Activated CD4-positive, CD25-positive, alpha-beta regulatory T cell (primary cell): ENCODE measurements at places on chromosomes 11 and 22.

DNA sequence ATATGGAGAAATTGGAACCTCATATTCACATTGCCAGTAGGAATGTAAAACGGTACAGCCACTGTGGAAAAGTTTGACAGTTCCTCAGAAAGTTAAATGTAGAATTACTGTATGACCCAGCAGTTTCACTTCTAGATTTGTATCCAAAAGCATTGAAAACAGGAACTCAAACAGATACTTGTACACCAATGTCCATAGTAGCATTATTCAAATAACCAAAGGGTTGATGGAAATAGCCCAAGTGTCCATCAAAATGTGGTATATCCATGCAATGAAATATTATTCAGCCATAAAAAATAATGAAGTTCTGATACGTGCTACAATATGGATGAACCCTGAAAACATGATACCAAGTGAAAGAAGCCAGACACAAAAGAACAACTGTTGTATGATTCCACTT is 17.8 kb downstream of the PRRG4 start:
- no peak for DNase-seq

DNA sequence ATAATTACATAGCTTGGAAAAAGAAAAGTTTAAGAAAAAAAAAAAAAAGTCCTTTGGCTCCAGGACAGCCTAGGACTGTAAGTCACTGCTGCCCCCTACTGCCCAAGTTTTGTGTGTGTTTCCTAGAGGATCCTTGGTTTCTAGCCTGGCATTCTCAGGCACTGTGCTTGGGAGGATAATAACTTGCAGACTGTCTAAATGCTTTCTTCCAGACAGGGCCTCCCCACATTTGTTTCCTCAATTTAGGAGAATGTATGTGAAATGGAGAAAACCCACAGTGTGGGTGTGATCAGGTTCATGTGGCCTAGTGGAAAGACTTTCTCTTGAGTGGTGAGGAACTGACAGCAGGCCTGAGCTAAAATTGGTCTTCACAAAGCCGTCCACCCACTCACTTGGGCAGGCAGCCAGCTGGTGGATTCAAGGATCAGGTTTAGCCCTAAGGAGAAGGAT is 191.0 kb downstream of the NAV2 start:
- no peak for DNase-seq

DNA sequence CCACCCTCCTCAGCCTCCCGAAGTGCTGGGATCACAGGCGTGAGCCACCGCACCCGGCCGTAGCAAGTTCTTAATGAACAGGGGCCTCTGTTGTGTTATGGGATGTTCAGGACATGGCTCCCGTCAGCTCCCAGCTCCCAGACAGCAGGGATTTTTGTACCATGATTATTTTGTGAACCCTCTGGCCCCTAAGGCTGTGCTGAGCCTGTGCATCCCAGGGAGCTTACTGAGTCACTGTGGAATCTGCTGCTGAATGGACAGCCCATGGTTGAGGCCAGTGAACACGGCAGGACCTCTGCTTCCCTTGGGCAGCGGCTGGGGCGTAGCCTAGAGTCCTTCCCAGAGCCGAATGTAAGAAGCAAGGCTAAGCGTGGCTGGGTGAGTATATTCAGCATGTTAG is 245.2 kb downstream of the NTM start:
- DNase-seq, result no peak

DNA sequence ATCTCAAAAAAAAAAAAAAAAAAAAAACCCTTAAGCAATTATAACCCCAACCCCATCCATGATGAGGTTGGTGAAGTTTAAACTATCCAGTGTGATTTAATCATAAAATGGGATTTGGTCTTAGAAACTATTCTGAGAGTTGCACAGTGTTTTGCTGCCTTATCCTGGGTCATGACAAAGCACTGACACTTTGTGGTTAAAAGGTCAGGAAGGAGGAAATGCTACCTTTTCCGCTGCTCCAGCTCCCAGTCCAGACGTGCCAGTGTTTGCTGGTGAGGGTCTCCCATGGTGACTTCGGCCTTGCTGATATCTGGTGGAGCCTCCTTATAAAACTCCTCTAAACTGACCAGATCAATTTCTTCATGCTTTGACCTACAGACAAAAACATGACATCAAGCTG is 14.5 kb downstream of the THOC5 start:
- no peak for DNase-seq

DNA sequence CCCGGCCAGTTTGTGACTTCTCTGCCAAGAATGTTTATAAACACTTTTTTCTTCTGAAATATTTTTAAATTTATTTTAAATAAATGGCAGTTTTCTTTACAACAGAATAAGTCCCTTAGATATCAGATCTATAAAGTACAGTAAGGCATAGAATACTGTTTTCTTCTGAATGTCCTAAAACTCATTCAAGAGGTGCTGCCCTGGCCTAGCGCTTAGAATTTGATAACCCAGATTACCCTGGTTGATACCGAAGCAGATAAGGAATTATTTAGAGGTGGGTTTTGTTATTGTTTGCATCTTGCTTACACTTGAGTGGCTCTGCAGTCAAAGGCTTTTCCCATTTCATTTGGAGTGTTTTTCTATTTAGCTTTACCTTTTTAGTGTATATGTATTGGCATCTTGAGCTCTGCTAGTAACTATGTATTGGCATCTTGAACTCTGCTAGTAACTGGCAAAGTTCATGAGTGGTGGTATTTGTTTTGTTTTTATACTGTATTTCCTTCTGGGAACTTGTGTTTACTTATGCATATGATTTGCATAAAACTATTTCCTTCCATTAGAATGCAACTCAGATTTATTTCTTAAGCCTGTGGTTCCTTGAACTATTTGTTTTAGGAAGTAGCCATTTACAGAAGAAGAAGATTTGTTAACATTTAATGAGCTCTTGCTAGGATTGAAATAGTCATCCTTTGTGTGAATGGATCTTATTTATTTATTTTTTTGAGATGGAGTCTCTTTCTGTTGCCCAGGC is 1.2 kb downstream of the ACAD8 start:
- no peak for DNase-seq

GRCh38 chr11:95268391-95268790 is 37.4 kb upstream of the SESN3 start:
- no peak for DNase-seq

- DNase-seq, result no peak
These were observed 15.2 kb downstream of the PRR33 start for GRCh38 chr11:1876361-1877063.

DNA sequence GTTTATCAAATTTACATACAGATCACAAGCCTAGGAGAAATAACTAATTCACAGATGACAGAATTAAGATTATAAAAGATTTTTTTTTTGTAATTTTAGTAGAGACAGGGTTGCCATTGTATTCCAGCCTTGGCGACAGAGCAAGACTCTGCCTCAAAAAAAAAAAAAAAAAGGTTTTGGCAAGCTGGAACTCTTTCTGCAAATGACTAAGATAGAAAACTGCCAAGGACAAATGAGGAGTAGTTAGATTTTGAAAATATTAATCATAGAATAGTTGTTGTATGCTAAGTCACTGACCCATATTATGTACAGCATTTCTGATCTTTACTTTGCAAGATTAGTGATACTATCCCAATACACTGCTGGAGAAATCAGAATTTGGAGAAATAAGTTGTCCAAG is 99.2 kb downstream of the C11orf65 start:
- no peak for DNase-seq

- DNase-seq, result no peak
These were observed 9.2 kb upstream of the TTLL1 start for GRCh38 chr22:43098356-43098755.

GRCh38 chr22:28582806-28583205 is 96.8 kb downstream of the TTC28 start:
- no peak for DNase-seq

GRCh38 chr11:76455331-76455730 is 10.5 kb downstream of the EMSY start:
- DNase-seq, result no peak

DNA sequence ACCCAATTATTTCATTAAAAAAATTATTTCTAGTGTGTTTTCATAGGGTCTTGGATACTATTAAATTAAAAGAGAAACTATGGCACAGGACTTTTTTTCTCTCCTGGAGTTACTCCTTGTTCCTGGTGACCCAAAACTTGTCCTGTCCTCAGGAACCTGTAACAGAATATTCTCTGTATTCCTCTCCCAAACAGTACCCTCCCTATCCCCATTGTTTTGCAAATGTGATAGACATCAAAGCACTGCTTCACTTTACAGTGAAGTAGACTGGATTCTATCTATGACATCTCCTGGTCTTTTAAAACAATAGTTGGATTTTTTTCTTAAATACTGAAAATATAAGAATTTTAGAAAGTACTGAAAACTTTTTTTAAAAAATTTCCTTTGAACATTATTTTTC is 37.2 kb downstream of the FAR1 start:
- no peak for DNase-seq

DNA sequence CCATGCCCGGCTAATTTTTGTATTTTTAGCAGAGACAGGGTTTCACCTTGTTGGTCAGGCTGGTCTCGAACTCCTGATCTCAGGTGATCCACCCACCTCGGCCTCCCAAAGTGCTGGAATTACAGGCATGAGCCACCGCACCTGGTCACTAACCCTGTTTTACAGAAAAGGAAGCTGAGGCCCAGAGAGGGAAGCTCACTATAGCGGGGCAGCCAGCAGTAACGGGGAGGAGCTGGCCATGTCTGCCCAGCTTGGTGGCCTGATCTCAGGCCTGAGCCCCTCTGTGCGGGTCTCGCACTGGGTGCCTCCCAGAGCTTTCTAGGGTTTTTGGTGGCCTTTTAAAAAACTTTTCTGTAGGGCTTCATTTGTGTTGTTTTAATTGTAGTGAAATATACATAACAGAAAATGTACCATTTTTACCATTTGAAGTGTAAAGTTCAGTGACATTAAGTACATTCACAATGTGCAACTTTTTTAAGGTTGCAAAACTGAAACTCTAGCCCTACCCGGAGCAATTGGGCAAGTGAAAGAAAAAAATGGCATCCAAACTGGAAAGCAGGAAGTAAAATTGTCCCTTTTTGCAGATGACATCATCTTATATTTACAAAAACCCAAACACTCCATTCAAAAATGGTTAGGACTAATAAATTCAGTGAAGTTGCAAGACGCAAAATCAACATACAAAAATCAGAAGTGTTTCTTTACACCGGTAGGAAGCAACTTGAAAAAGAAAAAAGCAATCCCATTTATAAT is 14.5 kb upstream of the CYTH4 start:
- no peak for DNase-seq

DNA sequence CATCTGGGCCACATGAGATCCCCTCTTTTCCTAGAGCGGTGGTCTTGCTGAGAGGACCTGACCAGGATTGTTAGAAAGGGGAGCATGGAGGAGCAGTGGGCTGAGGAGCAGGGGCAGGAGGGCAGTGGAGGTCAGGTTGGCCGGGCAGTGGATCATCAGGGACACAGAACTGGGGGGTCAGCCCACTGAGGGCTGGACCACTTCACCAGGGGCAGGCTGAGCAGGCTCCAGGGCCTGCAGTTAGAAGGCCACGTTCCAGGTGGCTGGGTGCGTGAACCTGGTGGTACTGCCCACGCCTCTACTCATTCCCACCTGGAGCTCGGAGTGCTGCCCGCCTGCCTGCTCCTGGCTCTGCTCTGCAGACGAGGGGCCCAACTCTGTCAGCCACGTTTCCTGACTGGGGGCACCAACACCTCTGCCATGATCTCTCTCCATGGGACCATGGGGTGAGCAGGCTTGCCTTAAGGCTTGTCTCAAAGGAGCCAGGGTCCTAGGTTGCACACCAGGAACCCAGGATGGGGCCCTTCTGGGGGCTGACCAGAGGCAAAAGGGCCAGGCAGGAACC is 9.7 kb downstream of the MRGPRF start:
- no peak for DNase-seq

- no peak for DNase-seq
These were observed 42.8 kb upstream of the NUP50 start for GRCh38 chr22:45120931-45121330.

GRCh38 chr11:12459865-12460444 is 82.6 kb downstream of the PARVA start:
- DNase-seq, result no peak

DNA sequence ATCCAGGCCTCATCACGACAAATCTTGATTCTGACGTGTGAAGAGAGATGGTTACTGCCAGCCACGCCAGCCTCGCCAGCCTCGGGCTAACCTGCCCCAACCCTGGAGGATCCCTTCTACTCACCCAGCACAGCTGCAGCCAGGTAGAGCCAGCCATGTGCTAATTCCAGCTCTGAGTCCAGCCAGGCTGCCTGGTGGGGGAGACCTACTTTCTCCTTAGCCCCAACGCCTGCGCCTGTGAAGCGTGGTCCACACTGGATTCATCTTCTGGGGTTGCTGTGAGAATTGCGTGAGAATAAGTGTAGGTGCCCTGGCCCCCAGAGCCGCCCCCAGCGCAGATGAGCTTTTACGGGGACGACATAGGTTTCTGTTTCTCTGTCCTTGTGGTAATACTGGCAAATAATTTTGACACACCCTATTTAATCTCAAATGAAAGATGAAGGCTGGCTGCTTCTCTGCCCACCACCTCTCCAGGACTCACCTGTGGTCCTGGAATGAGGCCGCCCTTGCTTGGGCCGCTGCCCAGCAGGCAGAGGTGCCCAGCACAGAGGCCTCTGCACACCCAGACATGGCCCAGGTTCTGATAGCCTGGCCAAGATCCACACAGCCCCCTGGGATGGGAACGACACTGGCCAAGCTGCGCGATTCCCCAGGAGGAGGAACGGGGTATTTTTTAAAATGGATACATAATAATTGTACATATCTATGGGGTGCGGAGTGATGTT is 528.4 kb downstream of the TBC1D22A start:
- no peak for DNase-seq

DNA sequence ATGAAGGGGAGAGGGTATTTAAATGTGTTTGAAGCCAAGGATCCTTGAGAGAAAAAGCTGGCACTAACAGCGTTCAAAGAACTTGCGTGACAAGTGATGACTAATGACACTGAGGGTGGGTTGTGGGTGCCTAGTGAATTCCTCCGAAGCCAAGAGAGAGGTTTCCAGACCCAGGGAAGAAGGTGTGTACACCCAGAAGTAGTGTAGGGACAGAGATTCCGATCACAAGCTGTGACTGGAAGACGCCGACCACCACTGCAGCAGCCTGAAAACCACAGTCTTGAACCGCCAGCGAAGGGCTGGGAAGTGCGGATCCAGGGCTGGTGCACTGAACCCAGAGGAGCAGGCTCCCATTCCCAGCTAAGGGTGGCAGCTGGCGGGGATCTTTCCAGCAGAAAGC is 9.5 kb downstream of the PPARA start:
- DNase-seq, result no peak

GRCh38 chr11:62917906-62918502 is 3.2 kb downstream of the CHRM1 start:
- DNase-seq, result no peak

- no peak for DNase-seq
These were observed 13.2 kb downstream of the CRTAM start for GRCh38 chr11:122851366-122851966.

GRCh38 chr11:62613291-62613778 is 278 bp downstream of the ROM1 start:
- DNase-seq, result no peak

DNA sequence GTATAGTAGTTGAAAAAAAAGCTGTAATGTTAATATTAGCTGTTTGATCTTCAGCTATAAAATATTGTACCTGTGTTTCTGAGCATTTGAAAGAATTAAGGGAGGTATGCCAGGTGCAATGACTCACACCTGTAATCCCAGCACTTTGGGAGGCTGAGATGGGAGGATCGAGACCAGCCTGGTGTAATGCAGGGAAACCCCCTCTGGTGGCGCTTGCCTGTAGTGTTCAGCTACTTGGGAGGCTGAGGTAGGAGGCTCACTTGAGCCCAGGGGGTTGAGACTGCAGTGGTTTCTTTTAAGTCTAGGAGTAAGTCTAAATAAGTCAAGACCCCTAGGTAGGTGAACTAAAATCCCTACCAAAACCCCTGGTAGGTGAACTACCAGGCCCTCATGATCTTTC is 37.1 kb downstream of the TAF1D start:
- no peak for DNase-seq

- DNase-seq, result no peak
These were observed 239.5 kb upstream of the SORL1-AS1 start for GRCh38 chr11:121692236-121692635.
